ENCODE measurements at places on chromosomes 1 and 21. TPM values are rescaled to one million over a fixed set of nuclear protein-coding genes. Genes with fewer than 3 reads are reported as not detected.

Gene MAP3K21
- total RNA-seq, result 10.1 TPM

GRCh38 chr1:27658951-27659496 lies 13.0 kb downstream of the IFI6 start:
- peak; percentile 11 for DNase-seq

DNA sequence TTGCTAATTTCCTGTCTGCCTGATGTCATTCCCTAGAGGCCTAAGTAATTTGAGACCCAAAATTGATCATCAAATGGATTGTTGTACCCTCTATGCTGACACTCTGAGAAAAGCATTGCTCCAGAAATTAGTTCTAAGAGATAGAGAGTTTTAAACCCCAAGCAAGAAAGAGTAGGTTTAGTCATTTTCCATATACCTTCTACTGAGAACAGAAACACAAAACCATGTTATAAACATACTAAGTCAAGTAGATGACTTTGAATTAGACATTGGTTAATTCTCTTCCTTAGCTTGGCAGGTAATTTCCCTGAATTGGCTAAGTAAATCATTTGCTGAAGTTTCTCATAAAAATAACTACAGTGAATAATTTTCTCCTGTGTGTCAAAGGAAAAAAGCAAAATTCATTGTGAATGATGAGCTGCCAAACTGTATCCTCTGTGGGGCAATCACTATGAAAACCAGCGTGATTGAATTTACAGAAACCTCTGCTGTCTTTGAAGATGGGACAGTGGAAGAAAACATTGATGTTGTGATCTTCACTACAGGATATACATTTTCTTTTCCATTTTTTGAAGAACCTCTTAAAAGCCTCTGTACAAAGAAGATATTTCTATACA lies 20.1 kb downstream of the FMO4 start:
- DNase-seq, result no peak

Gene GBP1
- 1.8 TPM for total RNA-seq

- DNase-seq, result peak; percentile 49
Measured at GRCh38 chr1:196660852-196661251, 9.0 kb downstream of the CFH start.

DNA sequence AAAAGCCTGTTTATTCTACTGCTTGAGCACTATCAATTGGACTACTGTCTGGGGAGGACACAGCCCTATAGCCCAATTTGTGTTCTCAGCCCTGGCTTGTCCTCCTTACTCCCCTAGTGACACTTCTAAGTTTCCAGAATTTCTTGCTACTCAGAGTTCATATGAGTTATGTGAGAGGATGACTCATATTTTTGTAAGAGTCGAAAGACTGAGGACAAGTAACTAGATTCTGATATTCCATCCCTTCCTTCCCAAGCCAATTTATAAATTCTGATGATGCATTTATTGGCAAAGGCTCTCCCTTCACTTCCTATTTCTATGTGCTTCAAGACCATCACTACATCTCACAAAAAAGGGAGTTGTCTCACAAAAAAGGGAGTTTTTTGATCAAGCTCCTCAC lies 422.2 kb upstream of the DEPDC1 start:
- no peak for DNase-seq

Gene MSH4
- 0.05 TPM for total RNA-seq

Gene SMIM11
- 0.15 TPM for total RNA-seq

GRCh38 chr1:169110689-169111447 lies 4.4 kb downstream of the ATP1B1 start:
- DNase-seq, result no peak

Gene FCGR3A
- total RNA-seq, result not detected

Gene RNASEL
- total RNA-seq, result 1.9 TPM

Gene RGS16
- total RNA-seq, result 5.1 TPM

Gene DRAXIN
- not detected for total RNA-seq

DNA sequence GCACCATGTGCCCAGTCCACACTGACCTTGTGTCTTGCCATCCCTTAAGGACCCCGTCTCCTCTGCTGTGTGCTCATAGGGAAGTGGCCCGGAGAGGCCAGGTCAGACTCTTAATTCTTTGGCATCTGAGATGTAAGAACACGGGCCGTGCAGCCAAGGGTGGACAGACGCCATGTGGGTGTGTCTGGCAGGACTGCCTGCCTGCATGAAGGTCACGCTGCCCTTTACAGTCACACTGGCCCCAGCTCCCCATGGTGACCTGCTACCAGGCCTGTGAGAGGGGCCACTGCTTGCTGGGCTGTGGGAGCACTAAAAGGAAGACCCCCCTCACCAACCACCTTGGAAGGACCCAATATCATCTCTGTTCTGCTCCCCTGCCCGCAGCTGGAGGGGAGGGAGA lies 17.7 kb downstream of the DHRS3 start:
- no peak for DNase-seq

GRCh38 chr1:3483801-3484444 lies 29.5 kb downstream of the ARHGEF16 start:
- peak; percentile 58 for DNase-seq

Gene ARHGEF10L
- total RNA-seq, result 56.1 TPM

- DNase-seq, result no peak
Measured at GRCh38 chr1:246069581-246069980, 437.5 kb downstream of the SMYD3 start.

- no peak for DNase-seq
Measured at GRCh38 chr1:67194209-67194863, 28.1 kb downstream of the IL23R start.

- DNase-seq, result peak; percentile 59
Measured at GRCh38 chr1:172662464-172663109, 3.7 kb downstream of the FASLG start.

DNA sequence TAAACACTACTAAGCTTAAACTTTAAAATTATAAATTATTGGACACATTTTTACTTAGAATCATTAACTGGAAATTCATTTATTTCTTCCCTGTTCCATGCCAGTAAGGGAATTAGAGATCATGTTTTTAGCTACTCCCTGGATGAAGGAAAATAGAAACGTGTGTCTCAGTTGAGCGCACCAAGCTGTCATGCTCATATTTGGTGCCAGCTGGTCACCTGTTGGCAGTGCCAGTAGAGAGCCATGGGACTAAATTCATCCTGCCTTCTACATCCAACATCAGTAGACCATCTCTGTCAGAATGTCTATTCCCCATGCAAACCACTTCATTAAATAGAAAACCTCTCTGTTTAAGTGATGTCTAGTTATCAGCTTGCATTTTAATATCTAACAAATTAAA lies 17.4 kb upstream of the SLC22A15 start:
- no peak for DNase-seq

Gene HSD3B2
- not detected for total RNA-seq

DNA sequence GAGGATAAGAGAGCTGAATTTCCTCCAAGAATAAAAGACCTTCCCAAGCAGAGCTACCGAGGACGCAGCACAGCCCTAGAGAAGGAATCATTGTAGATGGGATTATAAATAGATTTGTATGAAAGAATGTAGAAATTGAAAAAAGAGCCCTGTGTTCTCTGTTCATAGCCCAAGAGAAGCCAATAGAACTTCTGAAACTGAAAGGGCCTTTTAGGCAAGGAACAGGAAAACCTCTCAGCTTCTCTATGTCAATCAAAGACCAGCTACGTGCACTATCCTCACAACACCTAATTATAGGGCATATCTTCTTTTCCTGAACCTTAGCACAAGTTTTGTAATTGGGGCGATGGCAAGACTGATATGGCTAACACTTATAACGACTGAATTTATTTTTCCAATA lies 192.4 kb upstream of the RNPC3 start:
- no peak for DNase-seq

DNA sequence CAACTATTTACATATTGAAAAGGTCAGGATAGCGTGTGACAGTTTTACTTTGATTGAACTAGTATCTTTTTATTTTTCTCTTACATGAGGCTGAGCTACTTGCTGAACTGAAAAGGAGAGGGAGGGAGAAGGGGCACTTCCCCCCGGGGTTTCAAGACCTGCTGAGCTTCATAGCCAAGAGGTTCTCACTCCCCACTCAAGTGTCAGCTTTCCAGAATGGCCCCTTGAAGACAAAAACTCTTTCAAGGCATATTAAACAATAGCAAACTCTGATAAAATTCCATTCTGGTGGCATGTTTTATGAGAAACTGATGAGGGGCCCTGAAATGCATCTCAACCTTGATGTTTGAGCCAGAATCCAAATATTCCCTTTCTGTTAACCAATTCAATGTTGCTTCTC lies 143.0 kb downstream of the KAZN start:
- DNase-seq, result no peak

DNA sequence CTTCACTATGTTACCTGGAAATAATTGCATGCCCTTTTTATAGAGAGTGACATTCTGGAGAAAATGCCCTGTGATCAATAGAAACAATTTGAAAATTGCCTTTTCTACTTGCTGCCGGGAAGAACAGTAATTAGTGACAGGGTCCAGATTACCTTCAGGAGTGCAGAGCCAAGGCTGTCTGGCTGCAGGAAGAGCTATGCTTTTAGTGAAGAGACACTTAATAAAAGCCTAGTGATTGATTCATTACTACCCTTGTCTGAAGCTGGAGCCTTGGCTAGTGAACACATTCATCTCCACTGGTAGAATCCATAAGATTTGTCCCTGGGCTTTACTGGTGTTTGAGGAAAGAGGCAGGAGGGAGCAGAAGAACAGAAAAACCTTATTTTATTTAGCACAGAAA lies 12.9 kb upstream of the DNASE2B start:
- no peak for DNase-seq
